ENCODE measurements at places on chromosomes 1 and 21.

DNA sequence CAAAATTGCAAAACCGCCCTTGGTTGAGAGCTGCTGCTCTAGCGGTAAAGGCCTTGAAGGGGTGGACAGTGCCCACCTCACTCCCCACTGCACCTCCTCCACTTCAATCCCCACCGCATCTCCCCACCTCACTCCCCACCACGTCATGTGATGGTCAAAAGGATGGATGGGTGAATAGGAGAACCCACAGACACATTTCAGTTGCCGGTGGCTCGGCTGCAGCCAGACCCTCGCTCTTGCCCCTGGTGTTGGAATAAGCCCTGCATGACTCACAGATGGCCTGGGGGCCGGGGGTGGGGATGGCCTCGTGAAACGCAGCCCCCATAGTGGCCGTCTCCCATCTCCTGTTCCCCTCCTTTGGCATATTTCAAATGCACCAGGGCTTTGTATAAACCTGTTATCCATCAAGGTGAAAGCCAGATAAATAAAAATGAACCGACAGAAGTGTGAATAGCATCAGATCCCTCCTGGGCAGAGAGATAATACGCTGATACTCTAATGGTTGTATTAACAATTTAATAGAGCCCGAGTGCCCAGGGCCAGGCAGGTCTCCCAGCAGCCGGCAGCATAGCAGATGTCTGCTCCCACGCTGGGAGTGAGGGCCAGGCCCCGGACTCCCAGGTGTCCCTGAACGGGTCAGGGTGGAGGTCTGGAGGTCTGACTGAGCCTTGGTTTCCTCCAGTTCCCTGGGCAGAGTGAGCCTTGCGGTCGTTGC lies 300.3 kb downstream of the NPHP4 start:
- DNase-seq: no peak

- DNase-seq: no peak
Measured at GRCh38 chr1:162861101-162861500, at the start of gene CCDC190. CCDC190 (minus strand) TSS chr1:162861175; CDS start chr1:162859646, 1,529 bp downstream.

GRCh38 chr1:174654560-174654959 lies 206.8 kb downstream of the GPR52 start:
- no peak for DNase-seq

- DNase-seq: no peak
Measured at GRCh38 chr1:225651376-225651871, 1.5 kb downstream of the ENAH start.

- no peak for DNase-seq
Measured at GRCh38 chr21:26127918-26128317, 42.7 kb downstream of the APP start.

GRCh38 chr21:25487046-25487594 lies 120.2 kb downstream of the MRPL39 start:
- DNase-seq: no peak

DNA sequence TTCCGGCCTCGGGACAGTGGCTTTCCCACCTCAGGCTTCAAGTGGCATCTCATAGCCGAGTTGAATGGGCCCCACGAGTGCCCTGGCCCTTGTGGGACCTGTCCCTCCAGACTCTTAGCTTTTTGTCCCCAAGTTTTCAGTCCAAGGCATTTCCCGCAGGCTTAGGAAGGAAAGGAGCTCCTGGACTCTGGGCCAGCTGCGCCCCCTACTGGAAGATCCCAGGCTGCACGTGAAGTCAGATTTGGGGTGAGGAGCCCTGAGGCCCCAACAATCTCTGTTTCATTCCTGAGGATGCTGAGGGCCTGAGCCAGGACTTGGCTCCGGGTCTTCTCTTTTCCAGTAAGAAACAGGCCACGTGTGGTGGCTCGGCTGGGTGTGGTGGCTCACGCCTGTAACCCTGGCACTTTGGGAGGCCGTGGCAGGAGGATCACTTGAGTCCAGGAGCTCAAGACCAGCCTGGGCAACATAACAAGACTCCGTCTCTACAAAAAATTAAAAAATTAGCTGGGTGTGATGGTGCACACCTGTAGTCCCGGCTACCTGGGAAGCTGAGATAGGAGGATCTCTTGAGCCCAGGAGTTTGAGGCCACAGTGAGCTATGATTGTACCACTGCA lies 67.4 kb downstream of the ARHGEF10L start:
- no peak for DNase-seq

- DNase-seq: peak; percentile 16
Measured at GRCh38 chr1:27487966-27488884, 1.7 kb downstream of the WASF2 start.

DNA sequence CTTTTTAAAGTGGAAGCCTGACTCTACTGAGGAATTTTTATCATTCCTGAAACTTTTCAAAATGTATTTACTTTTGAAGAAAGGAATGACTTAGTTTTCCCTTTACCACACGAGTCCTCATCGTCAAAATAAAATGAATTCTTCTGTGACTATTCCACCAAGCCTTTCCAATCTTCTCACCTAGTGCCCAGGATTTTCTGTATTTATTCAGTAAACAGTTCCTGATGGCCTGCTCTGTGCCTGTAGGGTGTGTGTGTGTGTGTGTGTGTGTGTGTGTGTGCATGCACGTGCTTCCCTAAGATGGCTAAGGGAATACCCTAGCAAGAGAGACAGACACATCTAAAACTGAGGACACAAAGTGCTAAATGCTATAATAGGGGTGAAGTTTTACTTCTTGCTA lies 395.0 kb upstream of the USP24 start:
- DNase-seq: no peak

Data from central memory CD4-positive, alpha-beta T cell (primary cell).